ENCODE measurements at places on chromosomes 12 and 14. TPM values are rescaled to one million over a fixed set of nuclear protein-coding genes. Genes with fewer than 3 reads are reported as not detected.

- H3K27me3 ChIP-seq = no peaks in the 10 kb centered on the region
- DNase-seq = no peak
- no peaks in the 10 kb centered on the region for H3K36me3 ChIP-seq
- H3K4me3 ChIP-seq = no peak overlapping the region
Observed at GRCh38 chr12:69410571-69410970, 51.0 kb downstream of the YEATS4 start.

The MMP19 gene
- total RNA-seq = 1.0 TPM

The SMIM41 gene
- total RNA-seq = not detected

DNA sequence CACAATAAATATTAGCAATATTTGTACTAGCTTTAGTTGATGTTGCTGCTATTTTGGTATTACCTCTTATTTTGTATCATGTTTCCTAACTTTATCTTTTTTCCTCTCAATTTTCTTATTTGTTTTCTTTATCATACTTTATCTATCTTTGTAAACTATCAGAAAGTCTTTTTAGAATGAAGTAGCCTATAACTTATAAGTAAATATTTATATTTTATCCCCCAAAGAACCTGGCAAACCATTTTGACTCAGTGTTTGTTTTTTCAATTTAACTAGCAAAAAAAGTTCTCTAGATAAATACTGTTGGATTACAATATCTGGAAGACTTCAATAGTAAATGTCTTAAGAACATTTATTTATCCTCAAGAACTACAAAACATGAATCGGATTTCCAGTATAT, 135.7 kb upstream of the PDZRN4 start:
- H3K36me3 ChIP-seq = no peaks in the 10 kb centered on the region
- no peak overlapping the region for H3K4me3 ChIP-seq
- no peaks in the 10 kb centered on the region for H3K27me3 ChIP-seq
- DNase-seq = no peak
- no peak overlapping the region for H3K27ac ChIP-seq
- no peaks in the 10 kb centered on the region for H3K4me1 ChIP-seq

DNA sequence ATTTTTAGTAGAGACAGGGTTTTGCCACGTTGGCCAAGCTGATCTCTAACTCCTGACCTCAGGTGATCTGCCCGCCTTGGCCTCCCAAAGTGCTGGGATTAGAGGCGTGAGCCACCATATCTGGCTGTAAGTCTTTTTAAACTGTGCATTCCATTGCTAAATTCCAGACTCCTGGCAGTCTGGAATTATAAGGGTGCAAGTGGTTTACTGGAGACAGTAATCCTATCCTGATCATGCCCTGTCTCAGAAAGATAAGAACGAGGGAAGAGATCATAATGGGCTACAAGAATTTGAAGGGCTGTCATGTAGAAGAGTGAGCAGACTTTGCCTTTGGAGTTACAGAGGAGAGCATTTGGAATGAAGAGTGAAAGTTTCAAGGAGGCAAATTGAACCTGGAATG, 6.8 kb upstream of the SLC4A8 start:
- H3K27ac ChIP-seq = no peak overlapping the region
- no peaks in the 10 kb centered on the region for H3K36me3 ChIP-seq
- no peak overlapping the region for H3K4me3 ChIP-seq
- H3K27me3 ChIP-seq = no peaks in the 10 kb centered on the region

The RTN1 gene
- total RNA-seq = not detected

The GLIPR1L1 gene
- total RNA-seq = not detected

GRCh38 chr12:70719672-70720420, 82.6 kb upstream of the PTPRB start:
- H3K27me3 ChIP-seq = peaks cover 5% of the 10 kb centered on the region
- H3K4me3 ChIP-seq = no peak overlapping the region
- H3K27ac ChIP-seq = no peak overlapping the region
- no peaks in the 10 kb centered on the region for H3K4me1 ChIP-seq

DNA sequence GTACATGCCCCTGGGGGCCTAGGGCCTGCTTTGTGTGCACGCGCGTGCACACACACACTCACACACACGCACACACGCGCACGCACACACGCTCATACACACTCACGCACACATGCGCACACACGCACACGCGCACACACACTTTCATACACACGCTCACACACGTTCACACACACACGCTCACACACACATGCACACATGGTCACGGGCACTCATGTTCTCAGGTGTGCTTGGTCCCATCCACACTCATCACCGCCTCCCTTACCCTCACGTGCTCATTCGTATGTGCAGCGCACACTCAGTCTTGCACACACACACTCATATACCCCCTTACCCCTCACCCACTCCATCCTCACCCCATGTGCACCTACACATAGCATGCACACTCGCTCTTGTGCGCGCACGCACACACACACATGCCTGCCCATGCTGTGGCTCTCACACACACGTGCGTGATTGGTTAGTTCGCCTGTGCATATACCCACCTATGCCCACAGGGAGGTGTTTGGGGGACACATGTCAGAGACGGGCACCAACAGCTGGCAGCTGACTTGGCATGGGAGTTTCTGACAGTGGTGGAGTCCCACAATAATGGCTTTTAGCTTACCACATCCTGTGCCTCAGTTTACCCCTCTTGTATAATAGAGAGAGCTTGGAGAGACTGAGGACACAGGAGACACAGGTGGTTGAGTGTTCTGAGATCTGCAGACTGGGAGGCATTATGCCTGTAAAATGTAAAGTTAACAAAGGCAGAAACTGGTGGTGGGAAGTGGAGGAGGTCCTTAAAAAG, 28.7 kb downstream of the TSPAN9 start:
- H3K4me1 ChIP-seq = no peaks in the 10 kb centered on the region
- no peaks in the 10 kb centered on the region for H3K27me3 ChIP-seq
- DNase-seq = no peak
- no peaks in the 10 kb centered on the region for H3K36me3 ChIP-seq

GRCh38 chr12:42609605-42610004, 20.1 kb upstream of the PRICKLE1 start:
- H3K27me3 ChIP-seq = no peaks in the 10 kb centered on the region
- no peaks in the 10 kb centered on the region for H3K4me1 ChIP-seq
- H3K36me3 ChIP-seq = no peaks in the 10 kb centered on the region
- no peak overlapping the region for H3K4me3 ChIP-seq

GRCh38 chr14:99128185-99128584, 143.8 kb downstream of the BCL11B start:
- no peaks in the 10 kb centered on the region for H3K27me3 ChIP-seq
- no peak overlapping the region for H3K27ac ChIP-seq
- no peak overlapping the region for H3K4me3 ChIP-seq
